ENCODE measurements at places on chromosomes 6 and 20. TPM values are rescaled to one million over a fixed set of nuclear protein-coding genes. Genes with fewer than 3 reads are reported as not detected.

GRCh38 chr6:5205035-5205507 lies 55.7 kb downstream of the LYRM4 start:
- H3K4me3 ChIP-seq: no peak overlapping the region
- H3K36me3 ChIP-seq: peaks cover 12% of the 10 kb centered on the region
- H3K4me1 ChIP-seq: no peaks in the 10 kb centered on the region
- DNase-seq: no peak
- H3K27me3 ChIP-seq: no peaks in the 10 kb centered on the region
- H3K27ac ChIP-seq: no peak overlapping the region

Gene PMEPA1
- polyA plus RNA-seq: 12.9 TPM

GRCh38 chr6:11994875-11995461 lies 17.1 kb upstream of the HIVEP1 start:
- no peak overlapping the region for H3K4me3 ChIP-seq
- no peak overlapping the region for H3K27ac ChIP-seq
- no peak for DNase-seq

Gene FAXC
- not detected for polyA plus RNA-seq

Gene STX11
- polyA plus RNA-seq: 3.6 TPM

GRCh38 chr6:142459271-142459670 lies 157.5 kb downstream of the ADGRG6 start:
- H3K27me3 ChIP-seq: peaks cover 7% of the 10 kb centered on the region
- no peak overlapping the region for H3K27ac ChIP-seq
- H3K4me3 ChIP-seq: no peak overlapping the region

Gene HLA-DRA
- polyA plus RNA-seq: 17,561 TPM

GRCh38 chr20:54250691-54251090 lies 42.8 kb downstream of the PFDN4 start:
- no peaks in the 10 kb centered on the region for H3K36me3 ChIP-seq
- no peaks in the 10 kb centered on the region for H3K4me1 ChIP-seq
- no peak for DNase-seq
- no peak overlapping the region for H3K4me3 ChIP-seq

GRCh38 chr6:163383912-163384311 lies 30.6 kb upstream of the QKI start:
- no peak overlapping the region for H3K27ac ChIP-seq
- H3K36me3 ChIP-seq: no peaks in the 10 kb centered on the region
- DNase-seq: no peak

DNA sequence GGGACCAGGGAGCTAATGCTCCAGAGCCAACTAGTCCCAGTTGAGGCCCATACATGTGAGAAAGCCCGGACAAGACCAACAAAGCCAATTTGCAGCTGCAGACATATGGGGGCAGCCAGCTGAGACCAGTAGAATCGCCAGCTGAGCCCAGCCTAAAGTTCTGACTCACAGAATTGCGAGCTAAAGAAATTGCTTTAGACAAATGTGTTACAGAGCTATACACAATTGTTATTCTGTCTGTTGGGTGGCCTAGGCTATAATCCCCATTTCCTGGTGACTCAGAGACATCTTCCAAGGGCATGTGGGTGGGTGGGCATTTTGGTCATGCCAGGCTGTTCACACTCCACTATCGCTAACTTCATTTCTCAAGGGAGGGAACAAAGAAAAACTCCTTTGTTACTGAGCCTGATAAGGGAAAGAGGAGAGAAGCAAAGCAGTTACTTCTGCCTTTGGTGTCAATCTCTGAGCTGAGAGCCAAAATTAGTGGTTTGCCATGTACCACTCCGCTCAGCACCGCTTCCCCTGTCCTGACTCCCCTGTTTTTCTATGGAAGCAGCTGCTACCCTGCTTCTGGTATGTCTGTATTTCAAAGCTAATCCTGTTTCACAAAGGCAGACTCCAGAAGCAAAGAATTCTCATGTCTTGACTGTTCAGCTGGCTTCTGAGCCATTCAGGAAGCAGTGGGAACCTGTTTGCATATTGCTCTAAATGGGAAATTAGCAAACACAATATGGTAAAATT lies 26.1 kb downstream of the SCP2D1 start:
- DNase-seq: no peak
- no peaks in the 10 kb centered on the region for H3K4me1 ChIP-seq
- H3K27ac ChIP-seq: no peak overlapping the region
- H3K4me3 ChIP-seq: no peak overlapping the region
- no peaks in the 10 kb centered on the region for H3K36me3 ChIP-seq
- peaks cover 12% of the 10 kb centered on the region for H3K27me3 ChIP-seq

- no peaks in the 10 kb centered on the region for H3K27me3 ChIP-seq
- H3K4me1 ChIP-seq: peaks cover 49% of the 10 kb centered on the region
- H3K36me3 ChIP-seq: no peaks in the 10 kb centered on the region
- no peak overlapping the region for H3K27ac ChIP-seq
Measured at GRCh38 chr6:119355157-119355556, 5.6 kb upstream of the MAN1A1 start.

- H3K27ac ChIP-seq: no peak overlapping the region
- H3K27me3 ChIP-seq: no peaks in the 10 kb centered on the region
- DNase-seq: no peak
- peaks cover 6% of the 10 kb centered on the region for H3K36me3 ChIP-seq
- H3K4me1 ChIP-seq: peaks cover 21% of the 10 kb centered on the region
- no peak overlapping the region for H3K4me3 ChIP-seq
Measured at GRCh38 chr6:5584078-5584482, 322.8 kb downstream of the FARS2 start.

GRCh38 chr20:53231061-53231460 lies 258.9 kb downstream of the TSHZ2 start:
- DNase-seq: no peak
- peaks cover 23% of the 10 kb centered on the region for H3K27me3 ChIP-seq
- no peaks in the 10 kb centered on the region for H3K4me1 ChIP-seq
- H3K36me3 ChIP-seq: peaks cover 3% of the 10 kb centered on the region
- no peak overlapping the region for H3K27ac ChIP-seq
- no peak overlapping the region for H3K4me3 ChIP-seq

- H3K27ac ChIP-seq: no peak overlapping the region
- no peak for DNase-seq
- peaks cover 8% of the 10 kb centered on the region for H3K4me1 ChIP-seq
- no peak overlapping the region for H3K4me3 ChIP-seq
- no peaks in the 10 kb centered on the region for H3K27me3 ChIP-seq
Measured at GRCh38 chr6:34964564-34964963, 75.5 kb downstream of the ANKS1A start.

- peaks cover 35% of the 10 kb centered on the region for H3K36me3 ChIP-seq
- H3K4me3 ChIP-seq: no peak overlapping the region
- no peak for DNase-seq
- H3K27me3 ChIP-seq: no peaks in the 10 kb centered on the region
- peaks cover 18% of the 10 kb centered on the region for H3K4me1 ChIP-seq
Measured at GRCh38 chr6:14467591-14467990, 350.0 kb downstream of the CD83 start.

- no peaks in the 10 kb centered on the region for H3K4me1 ChIP-seq
- peaks cover 32% of the 10 kb centered on the region for H3K27me3 ChIP-seq
- H3K4me3 ChIP-seq: no peak overlapping the region
- no peak overlapping the region for H3K27ac ChIP-seq
Measured at GRCh38 chr6:111982681-111983080, 71.2 kb upstream of the CCN6 start.

- peaks cover 5% of the 10 kb centered on the region for H3K4me1 ChIP-seq
- no peaks in the 10 kb centered on the region for H3K36me3 ChIP-seq
- peaks cover 35% of the 10 kb centered on the region for H3K27me3 ChIP-seq
- DNase-seq: no peak
- H3K27ac ChIP-seq: no peak overlapping the region
Measured at GRCh38 chr20:36439731-36440072, 101.6 kb upstream of the MYL9 start.

DNA sequence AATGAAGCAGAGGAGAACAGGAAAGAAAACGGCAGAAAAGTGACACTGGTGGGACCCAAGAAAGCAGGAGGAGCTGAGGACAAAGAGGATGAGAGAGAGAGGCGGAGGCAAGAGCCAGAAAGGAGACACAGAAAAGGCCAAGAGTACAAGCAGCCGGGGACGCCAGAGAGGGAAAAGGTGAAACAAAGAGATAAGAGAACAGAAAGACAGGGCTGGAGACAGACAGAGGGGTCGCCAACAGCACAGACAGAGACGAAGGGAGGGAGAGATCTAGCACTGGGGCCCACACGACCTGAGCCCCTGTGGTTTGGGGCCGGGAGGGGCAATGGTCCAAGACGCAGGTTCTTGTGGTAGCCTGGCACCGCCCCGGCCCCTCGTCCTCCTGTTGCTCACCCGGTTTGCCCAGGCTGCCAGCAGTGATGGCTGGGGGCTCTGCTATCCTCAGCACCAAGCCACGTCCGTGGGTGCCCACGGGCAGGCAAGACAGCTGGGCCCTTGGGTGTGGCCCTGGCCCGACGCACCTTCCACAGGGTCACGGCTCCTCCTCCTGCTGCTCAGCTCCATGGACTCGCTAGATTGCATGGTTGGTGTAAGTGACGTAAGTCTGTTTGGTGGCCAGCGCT lies 123.5 kb downstream of the GRM4 start:
- peaks cover 18% of the 10 kb centered on the region for H3K27me3 ChIP-seq
- no peak overlapping the region for H3K27ac ChIP-seq
- no peaks in the 10 kb centered on the region for H3K4me1 ChIP-seq

GRCh38 chr6:63643862-63644261 lies 8.3 kb downstream of the PHF3 start:
- no peaks in the 10 kb centered on the region for H3K36me3 ChIP-seq
- peaks cover 35% of the 10 kb centered on the region for H3K4me1 ChIP-seq
- H3K27me3 ChIP-seq: no peaks in the 10 kb centered on the region
- no peak overlapping the region for H3K4me3 ChIP-seq

Gene PRSS16
- polyA plus RNA-seq: 0.31 TPM

Gene TFAP2C
- polyA plus RNA-seq: not detected

GRCh38 chr20:58554541-58554940 lies 39.3 kb upstream of the APCDD1L start:
- H3K4me3 ChIP-seq: no peak overlapping the region
- no peaks in the 10 kb centered on the region for H3K36me3 ChIP-seq
- H3K27me3 ChIP-seq: peaks cover 25% of the 10 kb centered on the region
- H3K27ac ChIP-seq: no peak overlapping the region
- DNase-seq: no peak

DNA sequence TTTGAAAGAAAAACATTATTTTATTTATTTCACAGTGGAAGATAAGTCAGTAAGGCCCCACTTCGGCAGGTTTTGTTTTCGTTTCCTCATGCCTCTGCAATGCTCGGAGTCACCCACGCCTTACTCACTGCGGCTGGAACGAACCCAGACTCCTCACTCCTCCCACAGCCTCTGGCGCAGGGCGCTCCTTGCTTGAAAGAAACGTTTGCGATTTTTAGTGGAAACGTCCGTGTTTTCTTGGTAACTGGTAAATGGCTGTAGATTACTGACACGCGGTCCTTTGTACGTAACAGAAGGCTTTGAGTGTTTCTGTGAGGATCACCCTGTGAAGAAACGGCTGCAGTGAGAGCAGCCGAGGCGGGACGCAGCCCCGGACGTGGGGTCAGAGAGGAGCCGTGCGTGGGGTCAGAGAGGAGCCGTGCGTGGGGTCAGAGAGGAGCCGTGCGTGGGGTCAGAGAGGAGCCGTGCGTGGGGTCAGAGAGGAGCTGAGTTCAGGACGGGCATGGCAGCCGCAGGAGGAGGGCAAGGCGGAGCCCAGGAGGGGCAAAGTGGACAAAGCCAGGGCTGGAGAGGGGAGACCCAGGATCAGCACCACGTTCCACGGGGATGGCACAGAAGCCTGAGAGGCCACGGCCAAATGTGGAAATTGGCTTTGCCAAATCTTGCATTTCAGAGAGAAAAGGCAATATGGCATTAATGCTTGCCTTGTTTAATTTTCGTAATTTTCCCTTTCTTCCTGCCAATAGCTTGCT lies 198.6 kb upstream of the THBS2 start:
- no peak overlapping the region for H3K27ac ChIP-seq
- no peaks in the 10 kb centered on the region for H3K4me1 ChIP-seq
- no peaks in the 10 kb centered on the region for H3K27me3 ChIP-seq
- no peak overlapping the region for H3K4me3 ChIP-seq
- no peak for DNase-seq
- H3K36me3 ChIP-seq: no peaks in the 10 kb centered on the region

DNA sequence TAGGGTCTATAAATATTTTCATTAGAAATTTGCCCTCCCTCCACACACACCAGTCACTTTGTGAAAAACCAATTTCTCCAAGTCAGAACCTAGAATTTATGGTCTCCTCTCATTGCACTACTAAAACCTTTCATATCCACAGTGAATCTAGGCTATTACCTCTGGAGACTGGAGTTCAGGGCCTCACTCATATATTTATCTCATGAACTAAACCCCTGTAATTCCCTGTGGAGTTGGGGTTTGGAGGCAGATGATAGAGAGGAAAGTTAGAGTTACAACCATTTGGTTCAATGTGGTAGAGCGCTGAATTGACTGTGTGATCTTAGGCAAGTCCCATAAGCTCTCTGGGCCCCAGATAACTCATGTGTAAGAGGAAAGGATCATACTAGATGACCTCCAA lies 18.2 kb upstream of the CEP85L start:
- no peak overlapping the region for H3K27ac ChIP-seq
- DNase-seq: no peak
- no peak overlapping the region for H3K4me3 ChIP-seq
- H3K36me3 ChIP-seq: no peaks in the 10 kb centered on the region
- H3K27me3 ChIP-seq: no peaks in the 10 kb centered on the region
- peaks cover 69% of the 10 kb centered on the region for H3K4me1 ChIP-seq

Gene PRICKLE4
- polyA plus RNA-seq: not detected

DNA sequence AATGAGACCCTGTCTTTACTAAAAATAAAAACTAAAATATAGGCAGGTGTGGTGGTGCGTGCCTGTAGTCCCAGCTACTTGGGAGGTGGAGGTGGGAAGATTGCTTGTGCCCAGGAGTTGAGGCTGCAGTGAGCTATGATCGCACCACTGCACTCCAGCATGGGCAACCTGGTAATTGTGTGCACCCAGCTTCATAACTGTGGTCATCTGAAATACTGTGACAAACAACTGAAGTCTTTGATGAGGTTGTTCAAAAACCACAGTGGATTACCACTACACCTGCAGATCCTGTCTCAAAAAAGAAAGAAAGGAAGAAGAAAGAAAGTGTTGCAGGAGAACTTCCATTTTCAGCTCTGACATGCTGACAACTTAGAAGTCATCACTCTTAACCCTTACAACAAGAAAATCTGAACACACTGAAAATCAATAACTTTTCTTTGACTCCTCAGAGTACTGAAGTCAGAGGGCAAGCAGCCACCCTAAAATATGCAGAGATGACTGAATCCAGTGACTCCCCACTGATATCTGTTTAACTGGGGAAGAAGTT lies 13.8 kb upstream of the ZBP1 start:
- H3K4me3 ChIP-seq: no peak overlapping the region
- H3K27me3 ChIP-seq: peaks cover 9% of the 10 kb centered on the region
- H3K27ac ChIP-seq: no peak overlapping the region
- H3K4me1 ChIP-seq: peaks cover 11% of the 10 kb centered on the region
- peaks cover 31% of the 10 kb centered on the region for H3K36me3 ChIP-seq

Gene TNFRSF6B
- polyA plus RNA-seq: not detected

Gene TCFL5
- polyA plus RNA-seq: 1.1 TPM

DNA sequence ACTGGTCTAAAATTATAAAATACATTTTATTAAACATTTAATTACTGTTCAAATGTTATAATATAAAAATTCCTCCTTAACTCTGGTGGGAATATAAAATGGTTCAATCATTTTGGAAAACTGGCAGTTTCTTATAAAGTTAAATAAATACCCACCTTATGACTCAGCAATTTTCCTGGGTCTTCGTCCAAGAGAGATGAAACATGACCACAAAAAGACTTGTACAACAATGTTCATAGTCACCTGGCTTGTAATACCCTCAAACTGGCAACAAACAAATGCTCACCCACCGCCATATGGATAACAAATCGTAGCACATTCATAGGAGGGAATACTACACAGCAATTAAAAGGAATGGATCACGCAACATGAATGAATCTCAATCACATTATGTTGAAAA lies 66.0 kb upstream of the RIN2 start:
- no peak overlapping the region for H3K4me3 ChIP-seq
- peaks cover 9% of the 10 kb centered on the region for H3K4me1 ChIP-seq
- H3K36me3 ChIP-seq: no peaks in the 10 kb centered on the region
- peaks cover 15% of the 10 kb centered on the region for H3K27me3 ChIP-seq

Gene HLA-DQB1
- polyA plus RNA-seq: 140 TPM
